ENCODE measurements at places on chromosomes 2 and 18. TPM values are rescaled to one million over a fixed set of nuclear protein-coding genes. Genes with fewer than 3 reads are reported as not detected.

ABCB6 gene
- 31.9 TPM for polyA plus RNA-seq

AFF3 gene
- 3.5 TPM for polyA plus RNA-seq

DNA sequence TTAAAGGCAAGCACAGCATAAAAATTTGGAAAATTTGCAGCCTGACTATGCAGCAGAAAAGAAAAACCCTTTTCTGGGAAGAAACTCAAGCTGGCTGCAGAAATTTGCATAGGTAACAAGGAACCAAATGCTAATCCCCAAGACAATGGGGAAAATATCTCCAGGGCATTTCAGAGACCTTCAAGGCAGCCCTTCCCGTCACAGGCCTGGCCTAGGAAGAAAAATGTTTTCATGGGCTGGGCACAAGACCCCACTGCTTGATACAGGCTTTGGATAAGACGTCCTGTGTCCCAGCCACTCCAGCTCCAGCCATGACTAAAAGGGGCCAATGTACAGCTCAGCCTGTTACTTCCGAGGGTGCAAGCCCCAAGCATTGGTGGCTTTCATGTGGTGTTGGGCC lies 717.6 kb downstream of the TDRD15 start:
- DNase-seq: no peak

DNA sequence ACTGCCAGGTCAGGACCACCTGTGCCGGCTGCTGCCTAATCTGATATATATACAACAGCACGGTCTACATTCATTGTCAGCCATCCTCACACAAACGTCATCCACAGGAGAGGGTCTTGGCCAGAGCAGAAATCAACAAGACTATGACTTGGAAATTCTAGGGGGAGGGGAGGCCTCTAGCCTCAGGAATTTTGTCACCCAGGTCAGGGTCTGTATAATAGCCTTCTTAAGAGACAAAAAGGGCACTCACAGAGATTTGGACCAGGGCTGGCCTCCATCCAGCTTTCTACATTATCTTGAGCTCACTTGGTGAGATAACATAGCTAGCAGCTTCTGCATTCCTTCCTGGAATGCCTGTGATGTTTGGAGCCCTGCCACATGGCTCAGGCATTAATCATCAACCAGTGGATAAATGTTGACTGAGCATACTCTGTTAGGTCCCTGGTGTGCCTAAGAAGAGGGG lies 50.4 kb upstream of the CTIF start:
- no peak for DNase-seq

GRCh38 chr2:208072250-208072892 lies 47.0 kb upstream of the PLEKHM3 start:
- DNase-seq: peak; percentile 39

CTAGE1 gene
- not detected for polyA plus RNA-seq

DNA sequence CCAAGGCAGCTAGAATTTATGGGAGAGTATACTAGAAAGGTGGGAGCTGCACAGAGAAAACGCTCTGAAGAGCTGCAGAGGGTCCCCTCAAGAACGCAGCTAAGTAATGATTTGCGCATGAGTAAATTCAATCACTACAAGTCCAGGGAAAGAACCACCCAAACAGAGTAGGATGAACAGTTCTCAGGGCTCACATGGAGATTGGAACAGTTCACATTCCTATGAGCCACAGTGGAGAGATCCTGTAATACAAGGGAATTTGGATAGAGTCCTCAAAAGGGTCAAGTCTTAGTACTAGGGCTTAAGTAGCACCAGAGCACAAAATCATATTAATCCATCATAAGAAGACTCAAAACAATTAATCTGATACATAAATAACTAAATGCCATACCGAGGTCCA lies 12.7 kb downstream of the OLA1 start:
- DNase-seq: no peak

GRCh38 chr2:233129351-233129978 lies 69.3 kb downstream of the INPP5D start:
- no peak for DNase-seq

DNA sequence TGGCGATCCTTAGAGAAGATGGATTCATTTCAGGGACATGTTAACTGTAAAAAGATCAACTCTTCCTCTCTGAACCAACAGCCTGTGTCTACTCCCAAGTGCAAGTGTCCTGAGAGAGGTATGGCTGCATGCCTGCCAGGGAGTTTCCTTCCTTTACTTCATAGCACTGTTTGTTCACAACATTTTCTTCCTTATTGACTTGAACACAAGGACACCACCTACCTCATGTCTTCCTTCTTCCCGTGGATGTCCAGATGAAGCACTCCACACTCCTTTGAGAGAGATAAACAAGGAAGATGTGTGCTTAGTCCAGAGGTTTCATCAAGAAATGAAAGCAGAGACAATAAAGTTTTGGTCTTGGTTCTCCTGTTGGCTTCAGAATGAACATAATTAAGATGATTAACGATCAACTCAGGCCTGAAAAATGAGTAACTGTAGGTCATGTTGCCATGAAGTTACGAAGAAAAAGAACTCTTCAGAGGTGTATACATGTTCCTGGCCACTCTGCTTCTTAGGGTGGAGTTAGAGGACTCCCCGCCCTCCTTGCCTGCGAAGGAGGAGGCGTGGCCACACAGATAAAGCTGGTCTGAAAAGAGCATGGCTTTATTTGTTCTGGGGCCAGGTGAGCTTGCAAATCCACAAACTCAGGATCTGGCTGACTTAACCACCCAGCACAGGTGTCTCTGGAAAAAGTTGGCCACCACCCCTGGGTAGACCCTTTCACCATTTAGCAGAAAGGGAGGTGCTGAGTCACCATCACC lies 155.0 kb upstream of the KCTD1 start:
- DNase-seq: no peak

GRHL1 gene
- 0.83 TPM for polyA plus RNA-seq

GRCh38 chr2:33839791-33840190 lies 240.7 kb upstream of the FAM98A start:
- no peak for DNase-seq

GPR35 gene
- 1.7 TPM for polyA plus RNA-seq

- DNase-seq: no peak
Measured at GRCh38 chr2:177812713-177813396, 259.7 kb downstream of the PDE11A start.

NCOA1 gene
- 110 TPM for polyA plus RNA-seq

- DNase-seq: no peak
Measured at GRCh38 chr2:119490653-119491195, 33.6 kb downstream of the SCTR start.

ZNF396 gene
- polyA plus RNA-seq: 0.96 TPM

- no peak for DNase-seq
Measured at GRCh38 chr2:201242571-201243277, 17.6 kb upstream of the CASP8 start.

DNA sequence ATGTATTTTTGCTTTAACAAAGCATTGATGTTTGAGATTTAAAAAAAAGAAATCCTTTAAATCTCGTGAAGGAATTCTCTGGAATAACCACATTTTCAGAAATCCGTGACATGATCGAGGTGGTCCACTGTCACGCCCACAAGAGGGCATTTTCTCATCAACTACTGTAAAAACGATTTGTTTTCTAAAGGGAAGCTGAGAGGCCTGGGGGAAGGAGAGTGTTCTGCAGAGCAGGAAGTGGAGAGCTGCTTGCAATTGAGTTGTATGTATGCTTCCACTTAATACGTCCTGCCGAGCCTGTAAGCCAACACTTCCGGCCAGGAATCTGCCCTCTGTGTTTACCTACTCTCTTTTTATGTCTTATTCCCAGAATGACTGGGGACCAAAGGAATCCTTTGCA lies 19.4 kb downstream of the KLHL29 start:
- peak; percentile 26 for DNase-seq

GRCh38 chr18:22813648-22814328 lies 119.3 kb upstream of the RBBP8 start:
- no peak for DNase-seq

WDSUB1 gene
- 8.3 TPM for polyA plus RNA-seq

DNA sequence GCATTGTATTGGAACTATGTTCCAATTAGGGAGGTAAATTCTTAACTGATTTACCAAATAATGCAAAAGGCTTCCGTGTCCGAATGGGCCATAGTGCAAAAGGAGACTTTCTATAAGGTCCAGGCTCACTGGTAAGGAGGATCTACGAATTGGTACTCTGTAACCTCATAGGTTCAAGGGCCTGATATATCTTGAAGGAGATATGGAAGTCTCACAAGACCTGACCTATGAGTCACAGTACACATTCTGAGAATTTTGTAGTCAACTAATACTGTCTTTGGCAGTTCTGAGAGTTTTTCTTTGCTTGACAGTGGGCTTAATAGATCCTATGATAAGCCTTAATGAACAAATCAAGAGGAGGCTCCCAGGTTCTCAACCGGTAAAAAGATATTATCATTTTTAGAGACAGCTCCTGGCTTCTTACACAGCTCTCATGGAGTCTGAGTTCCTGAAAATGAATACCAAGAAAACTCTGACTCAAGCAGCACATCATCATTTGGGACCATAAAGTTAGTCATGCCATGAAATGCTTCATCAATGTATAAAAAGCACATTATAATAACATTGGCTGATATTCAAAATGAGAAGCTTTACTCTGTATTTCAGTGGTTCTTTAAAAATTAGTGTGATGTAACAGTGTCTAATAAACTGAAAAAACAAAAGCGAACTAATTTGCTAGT lies 1275.2 kb upstream of the CRIM1 start:
- DNase-seq: no peak

LMAN2L gene
- polyA plus RNA-seq: 25.4 TPM

DNA sequence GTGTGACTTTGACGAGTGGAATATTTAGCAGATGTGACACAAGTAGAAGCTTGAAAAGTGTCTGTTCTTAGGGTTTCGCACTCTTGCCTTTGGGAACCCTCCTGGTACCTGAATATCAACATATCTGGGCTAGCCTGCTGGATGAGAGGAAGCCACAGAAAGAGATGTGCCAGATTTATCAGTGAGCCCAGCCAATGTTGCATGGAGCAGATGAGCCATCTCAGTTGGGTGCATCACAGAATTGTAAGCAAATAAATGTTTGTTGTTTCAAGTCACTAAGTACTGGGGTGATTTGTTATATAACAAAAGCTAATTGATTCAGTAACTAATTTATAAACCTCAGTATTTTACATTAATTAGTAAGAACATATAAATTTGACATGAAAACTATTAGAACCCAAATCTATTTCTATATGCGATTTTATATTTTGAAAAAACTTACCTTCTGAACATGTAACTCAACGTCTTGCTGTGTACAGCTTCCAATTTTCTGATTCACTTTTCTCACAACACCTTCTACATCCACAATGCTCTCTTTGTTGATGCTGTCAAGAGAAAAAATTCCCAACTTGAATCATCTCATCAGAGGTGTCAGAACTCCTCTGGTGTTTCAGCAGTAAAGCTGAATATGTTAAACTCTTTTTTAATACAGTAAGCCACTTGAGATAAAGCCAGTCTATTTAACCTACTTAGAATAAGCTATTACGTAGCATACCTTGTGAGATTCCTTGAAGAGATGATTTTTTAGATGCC lies 42.3 kb downstream of the DARS1 start:
- DNase-seq: no peak

SLC16A14 gene
- 2.0 TPM for polyA plus RNA-seq

DQX1 gene
- 0.14 TPM for polyA plus RNA-seq

- no peak for DNase-seq
Measured at GRCh38 chr2:190997526-190998113, 16.4 kb downstream of the STAT1 start.

GRCh38 chr2:18518116-18519111 lies 42.0 kb downstream of the RDH14 start:
- no peak for DNase-seq

DNA sequence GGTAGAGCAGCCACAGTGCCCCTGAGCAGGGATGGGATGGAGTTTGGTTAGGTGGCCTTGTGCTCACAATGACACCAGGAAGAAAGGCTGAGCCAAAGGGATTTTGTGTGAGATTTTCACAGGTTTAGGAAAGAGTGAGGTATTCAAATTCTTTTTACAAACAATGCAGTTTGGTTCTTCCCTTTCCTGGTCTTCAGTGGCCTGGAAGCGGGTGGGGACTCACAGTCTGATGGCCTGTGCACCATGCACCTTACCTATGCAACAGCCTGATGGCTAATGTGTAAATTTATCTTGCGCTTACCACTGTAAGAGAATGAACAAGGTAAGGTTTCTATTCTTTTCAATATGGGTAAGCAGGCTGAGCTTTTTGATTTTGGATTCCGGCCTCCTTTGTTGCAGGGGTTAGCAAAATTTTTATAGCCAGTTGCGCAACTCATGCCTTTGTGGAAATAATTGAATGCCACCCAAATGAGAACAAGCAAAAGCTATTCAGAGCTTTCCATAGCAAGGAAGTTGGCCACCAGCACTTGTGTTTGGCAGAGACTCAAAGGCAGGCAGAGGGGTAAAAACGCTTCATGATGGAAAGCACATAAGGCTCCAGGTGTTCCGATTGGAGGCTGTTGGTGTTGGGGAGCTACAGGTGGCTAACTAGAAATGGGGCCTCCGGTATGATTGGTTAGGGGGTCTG lies 23.8 kb upstream of the IL1R2 start:
- DNase-seq: no peak

DNA sequence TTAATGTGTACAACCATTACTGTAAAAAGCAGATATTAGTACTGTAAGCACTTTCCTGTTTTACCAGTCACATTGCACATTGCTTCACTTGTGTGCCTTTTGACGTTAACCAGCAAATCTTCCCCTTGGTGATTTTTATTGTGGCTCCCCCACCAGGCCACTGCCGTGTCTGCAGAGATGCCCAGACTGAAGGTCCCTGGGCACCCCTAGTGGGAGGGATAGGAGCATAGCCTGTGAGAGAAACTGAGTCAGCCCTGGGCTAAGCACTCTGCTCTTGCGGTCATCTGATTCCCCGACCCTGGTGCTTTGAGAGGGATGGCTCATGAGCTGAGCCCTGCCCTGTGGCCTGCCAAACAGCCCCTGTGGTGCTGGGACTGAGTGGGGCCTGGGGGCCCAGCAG lies 73.4 kb downstream of the INPP4A start:
- no peak for DNase-seq

FAM110C gene
- 1.8 TPM for polyA plus RNA-seq

SP140 gene
- 0.62 TPM for polyA plus RNA-seq

DNA sequence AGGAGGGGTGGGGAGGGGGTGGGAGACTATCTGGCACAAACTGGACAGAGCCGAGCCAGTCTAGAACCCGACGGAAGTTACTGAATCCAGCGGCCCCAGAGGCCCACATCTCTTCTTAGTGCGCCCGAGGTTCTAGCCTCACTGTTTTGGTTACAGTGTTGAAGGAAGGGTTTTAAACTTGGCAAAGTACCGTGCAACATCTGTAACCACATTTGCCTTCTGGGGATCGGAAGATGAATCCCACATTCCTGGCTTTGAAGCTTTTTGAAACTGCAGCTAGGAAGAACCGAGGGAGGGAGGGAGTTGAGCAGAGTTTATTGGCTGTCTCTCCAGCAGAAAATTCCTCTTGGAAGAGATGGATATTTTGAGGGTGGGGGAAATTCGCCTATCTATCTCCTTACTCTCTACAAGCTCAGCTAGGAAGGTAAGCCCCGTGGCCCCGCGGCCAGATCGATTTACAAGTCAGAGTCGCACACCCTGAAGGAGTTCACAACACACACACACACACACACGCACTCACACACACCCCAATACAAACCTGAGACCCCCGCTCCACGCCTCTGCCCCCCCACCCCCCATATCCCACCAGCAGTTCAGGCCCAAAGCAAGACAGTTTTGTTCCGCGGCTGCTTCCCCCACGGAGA lies 1.0 kb downstream of the ACVR1 start:
- DNase-seq: peak; percentile 81

Measured in forelimb muscle (tissue), 1 donor.